Activated T-helper 1 cell treated with anti-CD3 and anti-CD28 coated beads, Interleukin-2, amount 50 U/mL, for 16 hours (primary cell): ENCODE measurements at places on chromosomes 12 and 14.

GRCh38 chr12:27572486-27573255 is 48.7 kb downstream of the PPFIBP1 start:
- DNase-seq = no peak

- DNase-seq = no peak
These were observed 194.5 kb upstream of the GZMB start for GRCh38 chr14:24828486-24828885.

DNA sequence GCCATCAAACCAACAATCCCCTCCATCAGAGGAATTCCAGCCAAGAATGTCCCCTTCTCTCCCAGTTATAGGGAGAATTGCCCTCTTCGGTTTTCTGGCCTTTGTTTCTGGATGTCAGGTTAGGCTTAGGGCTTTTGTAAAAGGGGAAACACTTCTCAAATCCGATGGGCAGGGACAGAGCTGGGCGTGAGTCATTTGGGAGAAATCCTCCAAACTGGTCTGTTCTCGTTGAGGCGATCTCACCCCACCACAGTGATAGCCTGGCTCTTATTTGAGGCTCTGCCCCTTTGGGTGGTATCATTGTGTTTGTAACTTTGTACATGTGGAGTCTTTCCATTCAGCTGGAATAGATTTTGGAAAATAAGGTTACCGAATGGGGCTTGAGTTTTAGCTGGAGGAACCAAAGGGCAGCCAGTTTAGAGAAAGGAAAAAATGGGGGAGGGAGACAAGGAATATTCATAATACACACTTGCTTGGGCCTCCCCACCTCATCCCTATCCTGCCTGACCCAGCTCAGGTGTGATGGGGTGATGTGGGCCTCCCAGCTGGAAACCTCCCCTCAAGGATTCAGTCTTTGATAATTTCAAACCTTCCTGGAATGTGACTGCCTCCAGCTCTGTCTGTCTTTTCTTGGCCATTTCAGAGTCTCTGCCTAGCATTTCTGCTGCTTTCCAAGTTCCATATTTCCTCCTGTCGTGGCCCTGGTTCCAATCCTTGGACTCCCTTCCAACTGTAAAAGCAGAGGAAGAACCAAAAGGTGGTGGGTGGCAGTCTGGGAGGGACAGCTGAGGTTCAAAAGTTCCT is 7.5 kb downstream of the HOXC4 start:
- no peak for DNase-seq

GRCh38 chr12:40313928-40314327 is 89.1 kb downstream of the LRRK2 start:
- no peak for DNase-seq

GRCh38 chr14:63295231-63295685 is 23.5 kb downstream of the GPHB5 start:
- no peak for DNase-seq

- no peak for DNase-seq
These were observed 24.2 kb downstream of the GOLGA3 start for GRCh38 chr12:132804426-132804861.

DNA sequence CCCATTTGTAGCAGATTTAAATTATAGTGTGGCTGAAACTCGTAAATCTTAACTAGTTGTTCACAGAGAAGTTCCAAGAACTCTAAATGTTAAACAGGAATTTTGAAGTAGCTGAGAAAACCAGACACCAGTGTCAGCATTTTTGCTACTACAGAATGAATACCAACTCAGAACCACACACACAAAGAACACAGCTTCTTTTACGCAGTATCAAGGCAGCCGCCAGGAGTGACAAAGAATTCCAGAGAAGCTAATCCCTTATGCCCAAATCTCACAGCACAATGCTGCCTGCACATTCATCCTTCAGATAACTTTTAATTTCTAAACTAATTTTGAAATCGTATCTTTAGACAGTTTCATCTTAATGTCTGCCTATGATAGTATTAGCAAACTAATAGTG is 37.4 kb downstream of the SLC6A15 start:
- no peak for DNase-seq

DNA sequence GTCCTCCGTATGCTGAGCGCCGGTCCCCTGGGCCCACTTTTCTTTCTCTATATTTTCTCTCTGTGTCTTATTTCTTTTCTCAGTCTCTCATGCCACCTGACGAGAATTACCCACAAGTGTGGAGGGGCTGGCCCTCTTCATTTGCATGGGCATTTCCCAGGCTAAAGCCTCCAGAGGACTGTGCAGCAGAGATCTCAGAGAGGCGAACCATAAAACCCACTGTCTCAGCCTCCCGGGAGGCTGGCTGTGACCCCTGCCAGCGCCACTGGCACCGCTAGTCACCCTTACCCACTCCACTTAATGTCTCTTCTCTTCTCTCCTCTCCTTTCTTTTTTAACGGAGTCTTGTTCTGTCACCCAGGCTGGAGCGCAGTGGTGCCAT is 7.1 kb upstream of the SERPINA9 start:
- no peak for DNase-seq

GRCh38 chr14:93953263-93953662 is 23.1 kb downstream of the ASB2 start:
- DNase-seq = no peak

DNA sequence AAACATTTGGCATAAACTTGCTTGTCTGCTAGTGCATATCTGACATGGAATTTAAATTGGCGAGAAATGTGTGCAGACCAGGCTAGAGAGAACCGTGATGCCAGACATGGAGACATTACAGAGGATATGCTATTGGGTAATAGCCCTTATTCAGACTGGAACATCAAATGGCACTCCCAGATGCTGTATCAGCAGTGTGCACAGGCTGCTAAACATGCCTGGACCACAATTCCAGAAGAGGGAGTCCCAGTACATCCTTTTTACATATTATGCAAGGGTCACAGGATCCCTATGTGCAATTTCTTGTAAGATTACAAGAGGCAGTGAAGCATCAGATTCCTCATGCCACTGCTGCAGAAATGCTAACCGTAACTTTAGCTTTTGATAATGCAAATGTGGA is 354.5 kb upstream of the FOXG1 start:
- DNase-seq = no peak

DNA sequence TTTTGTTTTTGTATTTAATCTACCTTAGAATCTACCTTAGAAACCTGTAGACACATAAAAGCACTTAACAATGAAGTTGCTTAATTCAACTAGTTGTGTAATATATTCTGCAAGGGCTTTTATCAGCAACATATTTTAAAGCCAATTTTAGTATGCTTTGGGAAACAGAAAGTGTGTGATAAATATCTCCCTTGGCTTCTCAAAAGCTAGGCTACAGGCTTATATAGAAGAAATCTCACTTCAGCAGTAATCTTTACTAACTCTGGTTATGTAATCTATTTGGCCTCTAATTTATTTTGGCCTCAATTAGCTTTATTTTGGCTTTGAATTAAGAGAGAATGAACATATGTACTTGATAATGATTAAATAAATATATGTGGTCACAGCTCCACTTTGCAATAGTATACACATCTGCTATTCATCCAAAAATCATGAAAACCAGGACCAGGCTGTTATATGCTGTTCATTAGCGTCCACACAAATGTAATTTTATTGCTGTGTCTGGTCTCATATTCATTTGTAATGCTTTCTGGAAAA is 37.2 kb downstream of the LRP6 start:
- DNase-seq = no peak

DNA sequence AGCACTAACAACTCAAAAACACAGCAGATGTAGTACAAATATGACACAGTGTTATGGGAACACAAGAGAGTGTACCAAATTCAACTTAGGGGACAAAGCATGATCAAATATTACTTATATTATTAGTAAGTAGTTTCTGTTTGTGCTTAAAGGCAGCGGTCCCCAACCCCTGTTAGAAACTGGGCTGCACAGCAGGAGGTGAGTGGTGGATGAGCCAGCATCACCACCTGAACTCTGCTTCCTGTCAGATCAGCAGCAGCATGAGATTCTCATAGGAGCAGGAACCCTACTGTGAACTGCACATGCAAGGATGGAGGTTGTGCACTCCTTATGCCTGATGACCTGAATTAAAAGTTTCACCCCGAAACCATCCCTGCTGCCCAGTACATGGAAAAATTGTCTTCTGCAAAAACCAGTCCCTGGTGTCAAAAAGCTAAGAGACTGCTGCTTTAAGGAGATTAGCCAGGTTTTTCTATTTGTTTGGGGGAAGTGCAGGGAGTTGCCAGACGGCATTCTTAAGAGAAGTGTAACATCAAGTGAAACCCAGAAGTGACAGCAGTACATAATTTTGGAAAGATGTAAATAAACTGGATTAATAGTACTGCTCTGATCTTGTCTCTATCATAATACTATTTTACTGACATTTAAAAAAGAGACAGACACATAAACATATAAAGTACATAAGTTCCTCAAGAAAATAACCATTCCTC is 26.7 kb downstream of the GTF2A1 start:
- no peak for DNase-seq

GRCh38 chr12:132535019-132535418 is 45.1 kb downstream of the FBRSL1 start:
- DNase-seq = no peak

DNA sequence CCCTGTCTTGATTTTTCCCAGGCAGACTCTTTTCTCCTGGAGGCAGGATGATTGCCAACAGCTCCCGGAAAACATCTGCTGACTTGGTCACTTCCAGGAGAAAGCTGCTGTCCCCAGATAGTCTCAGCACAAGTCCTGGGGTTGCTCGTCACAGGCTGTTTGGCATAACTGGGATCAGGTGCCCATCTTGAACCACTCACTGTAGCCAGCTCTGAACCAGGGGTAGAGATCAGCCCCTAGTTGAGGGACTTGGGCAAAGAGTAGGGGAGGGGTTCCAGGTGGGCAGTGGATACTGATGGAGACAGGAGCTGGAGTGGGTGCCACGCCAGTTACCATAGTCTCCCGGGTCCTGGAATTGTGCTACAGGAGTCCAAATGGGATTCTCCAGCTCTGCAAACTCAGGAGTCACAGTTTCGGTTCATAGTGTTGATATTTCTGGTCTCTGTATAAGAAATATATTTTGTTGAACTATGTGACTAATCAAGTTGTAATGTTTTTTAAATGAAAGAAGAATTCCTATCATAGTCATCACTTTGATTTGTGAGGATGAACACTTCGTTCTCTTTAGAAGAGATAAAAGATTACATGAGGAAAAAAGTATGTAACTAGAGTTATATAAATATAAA is 1154.5 kb downstream of the AACS start:
- DNase-seq = no peak

- no peak for DNase-seq
These were observed 225.5 kb downstream of the ERC1 start for GRCh38 chr12:1216560-1216959.

GRCh38 chr14:79833781-79834180 is 377.5 kb downstream of the DIO2 start:
- no peak for DNase-seq

- no peak for DNase-seq
These were observed 10.9 kb downstream of the NAA25 start for GRCh38 chr12:112097641-112098040.

- no peak for DNase-seq
These were observed 37.8 kb downstream of the RTN1 start for GRCh38 chr14:59832653-59833294.

DNA sequence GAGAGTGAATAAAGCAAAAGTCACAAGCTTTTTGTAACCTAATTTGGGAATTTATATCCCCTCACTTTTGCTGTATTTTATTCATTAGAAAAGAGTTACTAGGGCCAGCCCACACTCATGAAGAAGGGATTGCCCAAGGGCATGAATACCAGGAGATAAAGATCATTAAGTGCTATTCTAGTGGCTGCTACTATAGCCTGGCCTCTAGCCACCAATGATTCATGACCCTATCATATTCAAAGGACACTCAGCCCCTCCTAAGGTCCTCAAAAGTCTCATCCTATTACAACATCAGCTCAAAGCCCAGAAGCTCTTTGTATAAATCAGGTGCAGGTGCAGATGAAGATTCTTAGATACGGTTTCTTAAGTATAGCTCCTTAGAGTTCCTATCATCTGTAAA is 518.1 kb downstream of the TRHDE start:
- no peak for DNase-seq

DNA sequence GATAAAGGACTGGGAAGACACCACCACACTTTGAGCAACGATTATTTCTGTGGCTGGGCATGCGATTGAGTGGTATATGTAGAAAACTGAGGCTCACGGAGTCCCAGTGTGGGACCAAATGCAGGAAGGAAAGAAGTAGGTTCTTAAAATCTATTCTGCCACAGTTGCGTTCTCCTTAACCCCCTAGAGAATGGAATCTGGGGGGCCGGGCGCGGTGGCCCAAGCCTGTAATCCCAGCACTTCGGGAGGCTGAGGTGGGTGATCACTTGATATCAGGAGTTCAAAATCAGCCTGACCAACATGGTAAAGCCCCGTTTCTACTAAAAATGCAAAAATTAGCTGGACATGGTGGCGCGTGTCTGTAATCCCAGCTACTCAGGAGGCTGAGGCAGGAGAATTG is 29.9 kb upstream of the CORO1C start:
- no peak for DNase-seq

GRCh38 chr12:52156757-52157565 is 34.9 kb downstream of the KRT80 start:
- peak; percentile 52 for DNase-seq

- no peak for DNase-seq
These were observed 47.8 kb downstream of the TESPA1 start for GRCh38 chr12:54936736-54937135.

DNA sequence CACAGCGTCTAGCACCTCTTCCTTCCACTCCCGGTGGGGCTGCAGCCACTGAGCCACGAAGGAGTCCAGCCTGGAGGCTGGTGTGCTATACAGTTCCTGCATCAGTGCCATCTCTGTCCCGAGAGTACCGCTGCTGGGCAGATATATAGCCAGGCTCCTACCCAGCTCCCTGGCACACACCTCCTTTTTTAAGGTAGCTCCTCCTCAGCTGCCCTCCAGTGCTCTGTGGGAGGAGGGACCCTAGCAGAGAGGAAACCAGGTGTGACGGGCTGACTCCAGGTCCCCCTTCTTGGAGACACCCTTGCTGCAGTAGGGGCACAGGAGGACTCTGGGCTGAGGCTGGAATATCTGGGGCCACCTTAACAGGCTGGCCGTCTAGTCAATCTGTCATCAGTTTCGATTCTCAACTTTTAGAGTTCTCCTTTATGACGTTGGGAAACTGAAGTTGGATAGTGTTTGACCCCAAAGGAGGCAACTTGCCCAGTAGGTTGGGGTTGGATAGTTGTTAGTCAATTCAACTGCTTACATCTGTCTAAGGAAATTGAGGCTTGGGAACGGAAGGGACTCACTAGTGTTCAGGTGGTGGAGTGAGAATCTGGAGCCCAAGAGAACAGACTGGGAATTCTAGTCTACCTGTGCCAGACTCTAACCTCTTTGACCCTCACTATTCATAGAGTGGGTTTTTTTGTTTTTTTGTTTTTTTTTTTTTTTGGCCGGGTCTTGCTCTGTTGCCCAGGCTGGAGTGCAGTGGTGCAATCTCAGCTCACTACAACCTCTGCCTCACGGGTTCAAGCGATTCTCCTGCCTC is at the start of gene OASL:
Gene OASL (minus strand): TSS at position 386 of the 808 bp plus-strand sequence. CDS start 275 bp downstream, at position 111.
- DNase-seq = peak; percentile 42

GRCh38 chr14:74712499-74713394 is at the start of the genes AREL1 and FCF1:
TSS of gene AREL1 (minus strand) at chr14:74713080. CDS start at chr14:74685615, 27,465 bp downstream.
TSS of gene FCF1 (plus strand) at chr14:74713144. CDS start at chr14:74713198, 54 bp downstream.
- peak; percentile 45 for DNase-seq

- no peak for DNase-seq
These were observed 4.4 kb downstream of the NACA start for GRCh38 chr12:56720731-56721151.
